Glomerular endothelial cell (primary cell): ENCODE measurements at places on chromosomes 11 and 22.

DNA sequence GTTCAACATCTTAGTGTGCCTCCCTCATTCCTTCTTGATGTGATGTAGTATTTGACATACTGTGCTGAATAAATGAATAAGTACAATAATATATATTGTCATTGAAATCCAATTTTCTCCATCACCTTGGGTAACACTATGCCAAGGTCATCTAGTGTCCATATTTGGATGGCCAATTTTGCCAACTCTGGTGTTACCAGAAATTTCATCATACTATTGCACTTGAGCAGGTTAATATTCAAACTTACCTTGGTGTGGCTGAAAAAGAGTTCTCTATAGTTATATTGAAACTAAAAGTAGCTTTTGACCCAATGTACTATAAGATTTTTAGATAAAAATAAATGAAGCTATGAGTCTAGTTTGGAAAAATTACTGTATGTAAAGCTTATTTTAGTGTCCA is 98.2 kb upstream of the SLC6A5 start:
- DNase-seq, result no peak

DNA sequence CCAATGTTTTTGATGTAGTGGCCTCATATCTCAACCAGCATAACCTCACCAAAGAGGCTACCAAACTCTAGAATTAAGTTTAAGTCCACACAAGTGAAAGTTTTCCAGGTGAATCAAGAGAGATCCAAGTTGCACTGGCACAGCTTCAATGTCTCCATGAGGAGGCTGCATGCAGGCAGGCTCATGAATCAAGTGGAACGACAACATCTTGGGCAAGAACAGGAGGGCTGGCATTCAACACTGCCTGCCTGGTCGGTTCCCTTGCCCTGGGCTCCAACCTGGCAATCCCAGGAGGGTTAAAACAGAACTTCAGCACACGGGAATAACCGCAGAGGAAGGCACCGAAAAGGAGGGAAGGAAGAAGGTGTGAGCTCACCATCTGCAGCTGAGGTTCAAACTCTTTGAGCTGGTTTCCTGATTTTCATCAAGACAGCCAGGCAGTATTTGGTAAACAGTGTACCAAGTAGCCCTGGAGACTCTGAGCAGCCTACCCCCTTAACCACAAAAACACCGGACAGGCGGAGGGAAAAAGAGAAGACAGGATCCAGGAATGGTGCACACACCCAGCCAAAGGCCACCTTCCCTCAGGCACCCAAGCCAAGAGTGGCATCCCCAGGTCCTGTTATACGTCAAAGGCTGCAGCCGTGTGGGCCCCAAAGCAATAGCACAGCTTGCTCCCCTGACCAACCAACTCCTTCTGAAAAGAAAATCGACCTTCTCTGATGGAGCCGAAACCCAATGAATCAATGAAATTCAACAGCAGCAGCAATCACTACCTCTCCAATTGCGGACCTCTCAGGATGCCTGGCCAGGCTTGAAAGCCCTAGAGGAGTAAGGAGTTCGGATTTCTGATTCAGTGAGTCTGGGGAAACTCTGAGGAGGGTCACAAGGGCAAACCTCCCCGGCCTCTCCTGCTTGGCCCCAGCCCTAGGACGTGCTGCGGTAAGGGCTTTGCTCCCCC is 1.3 kb downstream of the PACSIN2 start:
- no peak for DNase-seq

- peak; percentile 48 for DNase-seq
These were observed 51.8 kb downstream of the MICAL3 start for GRCh38 chr22:17972385-17973191.

DNA sequence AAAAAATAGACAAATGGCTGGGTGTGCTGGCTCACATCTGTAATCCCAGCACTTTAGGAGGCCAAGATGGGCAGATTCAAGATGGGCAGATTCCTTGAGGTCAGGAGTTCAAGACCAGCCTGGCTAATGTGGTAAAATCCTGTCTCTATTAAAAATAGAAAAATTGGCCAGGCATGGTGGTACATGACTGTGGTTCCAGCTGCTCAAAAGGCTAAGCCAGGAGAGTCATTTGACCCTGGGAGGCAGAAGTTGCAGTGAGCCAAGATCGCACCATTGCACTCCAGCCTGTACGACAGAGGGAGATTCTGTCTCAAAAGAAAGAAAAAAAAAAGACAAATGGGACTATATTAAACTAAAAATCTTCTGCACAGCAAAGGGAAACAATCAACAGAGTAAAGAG is 55.4 kb downstream of the USP35 start:
- DNase-seq, result no peak

DNA sequence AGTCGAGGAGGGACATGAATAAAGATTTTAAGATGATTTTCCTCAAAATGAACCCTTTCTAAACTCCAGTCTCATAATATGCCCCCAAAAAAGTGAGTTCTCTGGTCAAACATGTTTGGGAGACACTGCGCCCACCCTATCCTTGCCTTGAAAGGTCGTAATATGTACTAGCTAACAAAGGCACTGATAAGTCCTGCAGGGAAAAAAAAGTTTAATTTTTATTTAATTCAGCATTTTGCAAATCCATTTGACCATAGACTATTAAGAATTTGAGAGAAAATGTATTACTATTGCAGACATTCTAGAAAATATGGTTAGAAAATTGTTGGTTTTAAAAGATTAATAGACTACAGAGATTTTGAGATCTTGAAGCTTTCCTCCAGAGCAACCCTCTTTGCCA is 120.6 kb upstream of the ASPHD2 start:
- DNase-seq, result no peak
